Hepatocyte (in vitro differentiated cells): ENCODE measurements at places on chromosomes 12 and 14. TPM values are rescaled to one million over a fixed set of nuclear protein-coding genes. Genes with fewer than 3 reads are reported as not detected.

- DNase-seq: no peak
These were observed 59.3 kb upstream of the BDKRB2 start for GRCh38 chr14:96145116-96145864.

Gene GMFB
- total RNA-seq: 80.7 and 138 TPM in 2 replicates

DNA sequence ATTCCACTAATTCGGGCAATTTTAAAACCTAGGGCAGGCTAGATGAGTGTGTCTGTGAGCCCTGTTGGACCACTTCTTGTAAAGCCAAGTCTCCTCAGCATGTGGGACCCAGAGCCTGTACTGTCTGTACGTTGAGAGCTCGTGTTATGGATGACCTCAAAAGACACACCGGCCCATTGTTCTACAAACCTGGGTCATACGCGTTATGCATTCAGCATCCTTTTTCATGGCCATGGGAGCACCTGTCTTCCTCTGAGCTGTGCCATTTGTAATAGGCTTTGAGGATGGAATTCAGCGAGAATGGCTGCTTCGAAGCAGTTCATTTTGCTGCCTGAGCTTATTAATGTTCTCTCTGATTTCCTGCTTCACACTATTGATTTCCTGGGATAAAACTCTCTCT lies 15.0 kb downstream of the WSCD2 start:
- DNase-seq: no peak

DNA sequence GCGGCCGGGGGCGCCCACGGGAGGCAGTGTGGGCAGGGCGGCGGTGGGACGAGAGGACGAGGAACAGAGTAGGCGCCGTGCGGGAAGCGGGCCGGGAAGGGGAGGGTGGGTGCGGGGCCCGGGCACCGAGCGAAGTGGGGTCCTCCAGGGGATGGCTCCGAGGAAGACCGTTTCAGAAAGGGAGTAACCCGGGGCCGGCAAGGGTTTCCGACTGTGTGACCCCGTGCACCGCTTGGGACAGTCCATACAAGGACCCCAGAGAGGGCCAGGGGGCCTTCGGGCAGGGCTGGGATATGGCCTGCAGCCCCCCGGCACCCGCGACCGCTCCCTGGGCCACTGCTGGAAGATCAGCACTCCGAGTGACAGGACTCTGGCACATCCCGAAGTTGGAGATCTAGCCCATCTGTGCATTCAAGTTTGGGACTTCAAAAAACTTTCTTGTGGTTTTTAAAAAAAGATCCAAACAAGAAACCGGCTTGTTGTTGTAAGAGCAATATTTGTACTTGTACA lies 448 bp downstream of the TSPAN9 start:
- DNase-seq: peak; percentile 37

DNA sequence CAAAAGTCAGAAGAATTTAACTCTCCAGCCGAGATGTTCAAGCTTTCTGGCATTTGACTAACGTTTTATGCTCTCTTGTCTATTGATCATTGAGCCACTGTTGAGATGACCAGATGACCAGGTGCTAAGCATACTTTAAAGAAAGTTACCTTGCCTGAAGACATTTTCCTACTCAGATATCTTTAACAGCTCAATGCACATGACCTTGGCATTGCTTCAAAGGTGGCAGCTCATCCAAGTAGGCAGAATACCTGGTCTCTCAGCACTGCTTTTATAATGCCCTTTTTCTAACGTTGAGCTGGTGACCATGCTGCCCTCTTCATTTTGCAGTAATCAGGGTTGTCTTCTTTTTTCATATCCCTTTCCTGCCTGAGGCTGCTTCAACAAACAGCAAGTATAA lies 358.1 kb downstream of the RAD51B start:
- DNase-seq: no peak

Gene AKAP6
- total RNA-seq: 1.6 and 2.1 TPM in 2 replicates

DNA sequence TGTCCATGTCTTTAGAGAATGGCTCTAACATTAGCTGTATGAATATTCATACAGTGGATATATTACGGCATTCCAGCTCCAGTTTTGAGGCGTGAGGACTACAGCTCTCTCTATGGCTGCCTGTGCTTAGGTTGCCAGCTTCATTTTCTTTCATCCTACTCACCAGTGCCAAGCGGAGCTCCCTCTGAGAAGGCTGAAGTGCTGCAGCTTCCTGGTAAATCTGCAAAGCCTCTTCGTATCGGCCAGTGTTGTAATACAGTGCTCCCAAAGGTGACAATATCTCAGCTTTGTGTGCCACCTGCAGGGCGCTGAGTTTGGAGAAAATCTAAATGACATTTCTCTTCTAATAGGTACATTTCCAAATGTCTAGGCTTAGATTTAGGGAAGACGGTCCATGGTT lies 19.8 kb upstream of the OVCH1 start:
- peak; percentile 12 for DNase-seq

DNA sequence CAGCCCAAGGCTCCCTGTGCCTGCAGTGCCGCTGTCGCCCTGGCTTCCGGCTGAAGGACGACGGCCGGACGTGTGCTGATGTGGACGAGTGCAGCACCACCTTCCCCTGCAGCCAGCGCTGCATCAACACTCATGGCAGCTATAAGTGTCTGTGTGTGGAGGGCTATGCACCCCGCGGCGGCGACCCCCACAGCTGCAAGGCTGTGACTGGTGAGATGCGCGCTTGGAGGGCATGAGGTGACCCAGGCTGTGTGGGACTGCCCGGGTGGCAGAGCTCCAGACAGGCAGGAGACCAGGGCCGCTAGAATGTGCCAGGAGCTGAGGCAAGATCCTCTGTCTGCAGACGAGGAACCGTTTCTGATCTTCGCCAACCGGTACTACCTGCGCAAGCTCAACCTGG lies 19.6 kb upstream of the NXPH4 start:
- DNase-seq: no peak

GRCh38 chr14:31038521-31039166 lies 12.5 kb upstream of the STRN3 start:
- DNase-seq: no peak

DNA sequence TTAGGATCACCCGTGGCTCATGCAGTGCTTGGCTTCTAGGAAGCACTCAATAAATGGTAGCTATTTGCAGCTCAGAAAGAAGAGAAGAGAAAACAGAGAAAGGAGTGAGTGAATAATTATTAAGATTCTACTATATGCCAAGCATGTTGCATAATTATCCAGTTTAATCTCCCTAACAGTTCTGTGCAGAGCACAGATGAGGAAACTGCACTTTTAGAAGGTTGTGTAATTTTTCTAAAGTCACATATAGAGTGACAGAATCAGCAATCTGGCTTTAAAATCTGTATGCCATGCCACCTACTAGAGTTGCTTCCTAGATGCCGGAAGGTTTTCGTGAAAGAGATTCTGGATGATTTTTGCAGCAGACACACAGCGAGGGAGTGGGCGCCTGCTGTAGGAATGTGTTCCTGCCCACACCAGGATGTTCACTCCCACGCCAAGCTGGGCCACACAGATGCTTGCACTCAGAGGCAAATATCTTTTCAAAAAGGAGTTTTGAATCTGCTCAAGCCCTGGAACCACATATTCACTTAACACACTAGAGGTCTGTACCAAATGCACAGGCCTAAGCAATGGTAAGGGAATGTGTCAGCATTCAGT lies 50.2 kb upstream of the SMCO2 start:
- DNase-seq: no peak

DNA sequence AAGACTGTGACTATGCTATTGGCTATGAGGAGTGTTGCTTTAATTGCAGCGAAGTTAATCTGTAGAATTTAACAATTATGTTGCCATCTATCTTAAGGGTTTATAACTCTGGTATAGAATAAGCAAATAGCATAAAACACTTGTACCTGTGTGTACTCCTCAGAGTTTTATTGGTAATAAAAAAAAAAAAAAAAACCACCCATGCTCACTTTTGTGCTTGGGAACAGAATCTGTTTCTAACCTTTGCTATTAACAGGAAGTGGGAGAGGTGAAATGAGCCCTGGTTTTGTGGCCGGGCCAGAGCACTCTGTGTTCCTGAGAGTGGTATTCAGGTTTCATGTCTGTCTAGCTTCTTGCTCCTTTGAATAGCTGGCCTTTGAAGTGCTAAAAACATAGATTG lies 53.1 kb downstream of the PDE3A start:
- DNase-seq: peak; percentile 26

- DNase-seq: no peak
These were observed 391.8 kb upstream of the DCN start for GRCh38 chr12:91574391-91574790.

DNA sequence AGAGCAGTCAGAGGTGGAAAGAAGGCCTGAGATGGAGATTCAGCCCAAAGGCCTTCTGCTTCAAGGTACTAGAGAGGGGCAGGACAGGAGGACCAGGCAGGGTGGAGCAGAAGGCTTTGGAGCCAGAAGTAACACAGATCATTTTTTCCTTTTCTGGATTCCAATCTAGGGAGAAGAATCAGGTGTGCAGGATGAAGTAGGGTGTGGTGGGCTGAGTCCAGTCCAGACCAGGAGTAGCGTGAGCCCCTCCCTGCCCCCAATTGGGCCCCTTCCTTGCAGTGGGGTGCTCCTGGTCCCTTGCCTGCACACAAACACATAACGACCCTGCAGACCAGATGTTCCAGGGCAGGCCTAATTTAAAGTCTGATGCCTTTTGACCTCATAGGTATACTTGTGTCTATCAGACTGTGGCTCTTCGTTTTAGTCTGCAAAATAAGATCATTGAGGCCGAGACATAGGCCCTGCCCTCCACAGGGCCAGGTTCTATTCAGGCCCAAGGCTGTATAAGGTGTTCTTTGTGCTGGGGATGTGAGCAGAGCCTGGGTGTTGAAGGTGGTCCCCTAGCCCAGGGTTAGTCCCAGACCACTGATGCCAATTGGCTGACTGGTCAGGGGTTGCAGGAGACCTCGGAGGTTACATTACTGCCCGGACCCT lies 1.0 kb upstream of the NYNRIN start:
- DNase-seq: no peak

DNA sequence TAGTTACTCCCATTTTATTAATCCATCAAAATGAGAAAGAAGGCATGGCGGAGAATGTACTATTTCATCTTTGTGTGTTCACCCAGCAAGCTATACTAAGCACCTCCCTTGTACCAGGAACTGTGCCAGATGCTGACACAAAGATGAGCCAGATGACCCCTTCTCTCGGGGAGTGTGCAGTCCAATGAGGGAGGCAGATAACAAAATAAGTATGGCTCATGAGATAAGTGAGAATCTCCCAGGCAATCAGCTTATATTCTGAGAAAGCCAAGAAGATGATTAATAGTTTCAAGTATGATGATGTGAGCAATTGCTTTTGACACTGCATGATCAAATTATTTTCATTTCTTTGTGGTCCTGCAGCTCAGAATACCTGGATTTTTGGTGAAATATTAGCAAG lies 1.3 kb upstream of the TMEM233 start:
- no peak for DNase-seq
